Trophoblast cell (in vitro differentiated cells and primary cell): ENCODE measurements at places on chromosomes 2 and 18.

- H3K27me3 ChIP-seq = no peaks in the 10 kb centered on the region
- DNase-seq = no peak
- peaks cover 60% of the 10 kb centered on the region for H3K4me1 ChIP-seq
- no peak overlapping the region for H3K4me3 ChIP-seq
- peaks cover 9% of the 10 kb centered on the region for H3K36me3 ChIP-seq
Measured at GRCh38 chr2:234983011-234983726, 31.4 kb downstream of the SH3BP4 start.

GRCh38 chr18:38454764-38455469, 889.3 kb upstream of the CELF4 start:
- no peak overlapping the region for H3K27ac ChIP-seq
- H3K4me3 ChIP-seq = no peak overlapping the region
- no peaks in the 10 kb centered on the region for H3K27me3 ChIP-seq
- no peak for DNase-seq
- no peaks in the 10 kb centered on the region for H3K4me1 ChIP-seq
- no peaks in the 10 kb centered on the region for H3K36me3 ChIP-seq

GRCh38 chr2:203583701-203584100, 48.6 kb upstream of the RAPH1 start:
- H3K27me3 ChIP-seq = no peaks in the 10 kb centered on the region
- no peak overlapping the region for H3K27ac ChIP-seq
- no peak for DNase-seq

GRCh38 chr18:11655606-11655932, 33.5 kb upstream of the GNAL start:
- DNase-seq = no peak
- no peaks in the 10 kb centered on the region for H3K27me3 ChIP-seq

DNA sequence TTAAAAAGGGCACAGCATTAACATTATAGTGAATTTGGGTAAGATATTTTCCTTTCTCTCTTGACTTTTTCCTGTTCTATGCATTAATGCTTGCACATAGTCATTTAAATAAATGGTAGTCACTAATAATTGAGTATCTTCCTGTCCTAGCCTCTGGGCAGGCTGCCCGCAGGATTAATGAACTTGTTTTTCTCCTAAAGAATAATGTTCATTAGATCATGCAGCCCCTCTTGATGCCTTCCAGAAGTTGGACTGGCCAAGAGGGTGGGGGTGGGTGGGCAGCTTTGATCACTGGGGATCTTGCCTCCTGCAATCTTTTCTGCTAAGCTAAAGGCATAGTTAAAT, 514.5 kb upstream of the CDH2 start:
- H3K4me1 ChIP-seq = no peaks in the 10 kb centered on the region
- H3K36me3 ChIP-seq = no peaks in the 10 kb centered on the region
- H3K27ac ChIP-seq = no peak overlapping the region
- no peak for DNase-seq
- no peak overlapping the region for H3K4me3 ChIP-seq

GRCh38 chr18:79899609-79900445, 51.6 kb downstream of the SLC66A2 start:
- peak overlapping the region; percentile 29 for H3K4me3 ChIP-seq
- H3K27ac ChIP-seq = no peak overlapping the region
- no peaks in the 10 kb centered on the region for H3K27me3 ChIP-seq
- H3K4me1 ChIP-seq = no peaks in the 10 kb centered on the region
- peaks cover 19% of the 10 kb centered on the region for H3K36me3 ChIP-seq

DNA sequence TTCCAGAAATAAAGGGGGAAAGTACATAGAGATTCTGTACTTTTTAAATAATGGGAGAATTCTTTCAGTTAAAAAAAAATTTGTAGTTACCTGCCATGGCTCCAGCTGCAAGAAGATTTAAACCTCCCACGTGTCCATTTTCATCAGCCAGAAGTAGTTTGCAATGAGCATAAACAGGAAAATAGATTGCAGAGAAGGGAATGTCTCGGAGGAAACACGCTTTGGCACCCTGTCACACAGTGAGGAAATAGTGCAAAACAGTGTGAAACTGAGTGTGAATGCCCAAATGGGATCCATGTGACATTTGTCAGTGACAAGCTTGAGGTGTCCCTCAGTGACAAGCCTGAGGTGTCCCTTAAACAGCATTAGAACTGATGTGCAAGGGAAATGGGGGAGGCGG, 102.7 kb downstream of the SLC25A12 start:
- H3K4me1 ChIP-seq = peaks cover 15% of the 10 kb centered on the region

- H3K36me3 ChIP-seq = no peaks in the 10 kb centered on the region
- no peaks in the 10 kb centered on the region for H3K27me3 ChIP-seq
- no peak overlapping the region for H3K4me3 ChIP-seq
- no peaks in the 10 kb centered on the region for H3K4me1 ChIP-seq
- H3K27ac ChIP-seq = no peak overlapping the region
- no peak for DNase-seq
Measured at GRCh38 chr2:39981883-39982311, 202.8 kb upstream of the THUMPD2 start.

- no peak for DNase-seq
- H3K27ac ChIP-seq = no peak overlapping the region
- H3K4me3 ChIP-seq = no peak overlapping the region
- H3K4me1 ChIP-seq = no peaks in the 10 kb centered on the region
- H3K36me3 ChIP-seq = no peaks in the 10 kb centered on the region
Measured at GRCh38 chr2:166812166-166812891, 76.0 kb upstream of the XIRP2 start.

- no peak overlapping the region for H3K4me3 ChIP-seq
- no peaks in the 10 kb centered on the region for H3K4me1 ChIP-seq
- H3K27me3 ChIP-seq = no peaks in the 10 kb centered on the region
- H3K27ac ChIP-seq = no peak overlapping the region
Measured at GRCh38 chr2:37244017-37244416, 12.6 kb downstream of the NDUFAF7 start.

- H3K27ac ChIP-seq = no peak overlapping the region
- H3K27me3 ChIP-seq = no peaks in the 10 kb centered on the region
- DNase-seq = no peak
- no peak overlapping the region for H3K4me3 ChIP-seq
- H3K4me1 ChIP-seq = no peaks in the 10 kb centered on the region
Measured at GRCh38 chr2:178152542-178152941, 40.3 kb downstream of the RBM45 start.

- H3K4me3 ChIP-seq = no peak overlapping the region
- DNase-seq = peak; percentile 14
- no peaks in the 10 kb centered on the region for H3K4me1 ChIP-seq
- no peaks in the 10 kb centered on the region for H3K36me3 ChIP-seq
Measured at GRCh38 chr2:53569957-53570727, 197.5 kb upstream of the CHAC2 start.

GRCh38 chr2:181552808-181553207, 95.6 kb downstream of the ITGA4 start:
- H3K4me3 ChIP-seq = no peak overlapping the region
- DNase-seq = peak; percentile 7
- peak overlapping the region; percentile 44 for H3K27ac ChIP-seq
- no peaks in the 10 kb centered on the region for H3K36me3 ChIP-seq
- no peaks in the 10 kb centered on the region for H3K4me1 ChIP-seq

DNA sequence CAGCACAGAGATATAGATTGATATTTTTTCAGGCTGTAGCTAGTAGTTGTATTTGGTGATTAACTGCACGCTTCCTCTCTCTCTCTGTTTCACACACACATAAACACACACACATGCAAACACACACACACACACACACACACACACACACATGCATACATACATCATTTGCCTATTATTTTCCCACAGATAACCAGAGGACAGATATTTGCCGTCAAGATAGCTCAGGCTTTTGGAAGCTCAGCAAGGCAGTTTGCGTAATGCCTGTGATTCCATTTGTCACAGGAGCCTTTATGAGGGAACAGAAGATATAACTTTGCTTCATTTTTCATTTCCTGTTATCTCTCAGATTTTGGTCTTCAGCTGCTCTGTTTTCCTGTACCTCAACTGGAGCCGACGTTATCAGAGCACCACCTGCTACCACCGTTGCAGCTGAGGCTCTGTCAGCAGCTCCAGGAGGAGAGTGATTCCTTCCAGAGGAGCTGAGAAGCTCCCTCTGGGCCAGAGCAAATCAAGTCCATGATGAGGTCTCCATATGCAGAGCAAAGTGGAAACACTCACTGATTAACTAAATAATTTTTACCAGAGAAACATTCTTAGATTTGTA, 341.9 kb upstream of the PIK3C3 start:
- H3K27ac ChIP-seq = no peak overlapping the region
- H3K36me3 ChIP-seq = no peaks in the 10 kb centered on the region
- no peaks in the 10 kb centered on the region for H3K27me3 ChIP-seq
- no peak overlapping the region for H3K4me3 ChIP-seq

- no peak overlapping the region for H3K27ac ChIP-seq
- DNase-seq = peak; percentile 47
- no peaks in the 10 kb centered on the region for H3K27me3 ChIP-seq
- no peak overlapping the region for H3K4me3 ChIP-seq
- H3K36me3 ChIP-seq = no peaks in the 10 kb centered on the region
- no peaks in the 10 kb centered on the region for H3K4me1 ChIP-seq
Measured at GRCh38 chr18:74331404-74331803, 15.8 kb downstream of the C18orf63 start.

- no peak for DNase-seq
- no peaks in the 10 kb centered on the region for H3K4me1 ChIP-seq
- no peaks in the 10 kb centered on the region for H3K27me3 ChIP-seq
- H3K27ac ChIP-seq = no peak overlapping the region
- no peaks in the 10 kb centered on the region for H3K36me3 ChIP-seq
Measured at GRCh38 chr2:8855010-8855409, 17.6 kb upstream of the KIDINS220 start.

- no peak for DNase-seq
- H3K36me3 ChIP-seq = no peaks in the 10 kb centered on the region
- H3K4me3 ChIP-seq = no peak overlapping the region
- peaks cover 14% of the 10 kb centered on the region for H3K4me1 ChIP-seq
- H3K27me3 ChIP-seq = no peaks in the 10 kb centered on the region
- no peak overlapping the region for H3K27ac ChIP-seq
Measured at GRCh38 chr2:102048465-102048864, 56.7 kb downstream of the IL1R2 start.

- H3K4me1 ChIP-seq = no peaks in the 10 kb centered on the region
- no peak overlapping the region for H3K27ac ChIP-seq
- no peak overlapping the region for H3K4me3 ChIP-seq
- H3K36me3 ChIP-seq = no peaks in the 10 kb centered on the region
- H3K27me3 ChIP-seq = no peaks in the 10 kb centered on the region
Measured at GRCh38 chr2:149926149-149926548, 338.6 kb upstream of the MMADHC start.

GRCh38 chr18:40866013-40866645, 1088.9 kb upstream of the PIK3C3 start:
- no peak overlapping the region for H3K4me3 ChIP-seq
- no peaks in the 10 kb centered on the region for H3K4me1 ChIP-seq
- H3K27ac ChIP-seq = no peak overlapping the region
- no peaks in the 10 kb centered on the region for H3K36me3 ChIP-seq

DNA sequence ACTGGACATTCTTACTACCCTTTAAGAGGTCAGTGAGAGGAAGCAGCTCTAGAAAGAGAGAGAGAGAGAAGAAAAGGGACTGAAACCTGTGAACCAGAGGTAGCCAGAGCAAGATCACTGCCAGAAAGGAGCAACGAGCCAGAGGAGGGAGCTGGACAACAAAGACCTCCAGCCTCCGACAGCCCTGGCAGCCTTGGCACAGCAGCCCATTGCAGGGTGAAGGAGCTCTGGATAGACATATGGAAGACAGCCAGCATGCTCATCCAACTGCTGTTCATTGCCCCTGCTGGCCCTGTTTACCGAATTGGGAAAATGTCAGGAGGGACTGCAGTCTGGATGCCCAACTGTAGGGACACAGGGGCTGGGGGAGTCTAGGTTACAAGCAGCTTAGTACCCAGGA, 228.4 kb upstream of the SLC35G4 start:
- no peak overlapping the region for H3K4me3 ChIP-seq
- no peaks in the 10 kb centered on the region for H3K4me1 ChIP-seq
- H3K36me3 ChIP-seq = no peaks in the 10 kb centered on the region
- no peak for DNase-seq

GRCh38 chr18:68925268-68925667, 127.4 kb downstream of the CCDC102B start:
- H3K27ac ChIP-seq = no peak overlapping the region
- no peaks in the 10 kb centered on the region for H3K4me1 ChIP-seq
- no peaks in the 10 kb centered on the region for H3K36me3 ChIP-seq
- H3K27me3 ChIP-seq = no peaks in the 10 kb centered on the region
- no peak overlapping the region for H3K4me3 ChIP-seq

GRCh38 chr2:60840880-60841279, 40.5 kb upstream of the REL start:
- no peak overlapping the region for H3K4me3 ChIP-seq
- H3K36me3 ChIP-seq = no peaks in the 10 kb centered on the region
- no peaks in the 10 kb centered on the region for H3K4me1 ChIP-seq
- no peaks in the 10 kb centered on the region for H3K27me3 ChIP-seq

DNA sequence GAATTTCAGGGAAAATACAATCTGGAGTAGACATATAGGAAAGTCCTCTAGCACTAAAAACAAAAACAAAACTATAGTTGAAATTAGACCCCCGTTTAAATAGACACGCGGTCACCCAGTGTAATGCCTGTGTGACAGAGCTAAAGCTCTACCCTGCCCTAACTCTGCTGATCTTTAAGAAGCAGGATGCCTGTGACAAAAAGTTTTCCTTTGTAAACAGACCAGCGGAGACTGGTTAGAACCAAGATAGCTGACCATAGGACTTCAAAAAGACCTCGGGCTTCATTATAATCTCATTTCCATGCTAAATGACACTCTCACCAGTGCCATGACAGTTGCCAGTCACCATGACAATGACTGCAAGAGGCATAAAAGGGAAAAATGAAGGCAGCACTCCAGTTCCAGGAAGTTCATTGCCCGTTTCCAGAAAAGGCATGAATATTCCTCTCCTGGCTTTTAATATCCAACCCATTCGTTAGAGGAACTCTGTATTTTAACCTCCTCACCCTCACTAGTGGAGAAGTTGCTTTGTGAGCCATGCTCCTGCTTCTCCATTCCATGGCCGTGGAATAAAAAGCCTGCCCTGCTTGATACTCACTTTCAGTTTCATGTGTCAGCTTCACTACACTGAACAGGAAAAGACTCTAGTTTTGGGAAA, 157.2 kb upstream of the COPS8 start:
- DNase-seq = no peak
- H3K4me1 ChIP-seq = no peaks in the 10 kb centered on the region
- H3K27me3 ChIP-seq = no peaks in the 10 kb centered on the region
- H3K36me3 ChIP-seq = no peaks in the 10 kb centered on the region
- no peak overlapping the region for H3K27ac ChIP-seq
- no peak overlapping the region for H3K4me3 ChIP-seq

DNA sequence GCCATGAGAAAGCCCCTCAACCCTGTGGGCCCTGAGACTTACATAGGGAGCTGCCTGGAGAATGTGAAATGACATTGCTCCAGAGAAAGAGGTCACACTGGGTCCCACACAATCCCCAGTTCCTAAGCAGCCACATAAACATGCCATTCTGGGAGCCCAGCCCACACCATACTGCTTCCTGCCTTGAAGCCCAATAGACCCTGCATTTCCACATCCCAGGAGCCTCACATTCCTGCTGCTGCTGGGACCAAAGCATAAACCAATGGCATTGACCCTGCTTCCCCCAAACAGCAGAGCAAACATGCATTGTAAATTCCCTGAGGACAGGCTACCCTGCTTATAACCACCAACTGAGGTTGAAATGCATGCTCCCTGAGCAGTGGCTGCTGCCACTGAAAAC, 1117.6 kb upstream of the SLC39A10 start:
- H3K27ac ChIP-seq = no peak overlapping the region
- no peaks in the 10 kb centered on the region for H3K27me3 ChIP-seq
- no peak for DNase-seq

GRCh38 chr2:47907039-47907781, 912 bp upstream of the FBXO11 start:
- H3K4me3 ChIP-seq = peak overlapping the region; percentile 73
- H3K27me3 ChIP-seq = no peaks in the 10 kb centered on the region
- no peaks in the 10 kb centered on the region for H3K4me1 ChIP-seq
- DNase-seq = peak; percentile 92
- peak overlapping the region; percentile 97 for H3K27ac ChIP-seq

GRCh38 chr2:71789556-71790204, 336.3 kb downstream of the DYSF start:
- H3K36me3 ChIP-seq = no peaks in the 10 kb centered on the region
- H3K27ac ChIP-seq = no peak overlapping the region
- H3K4me3 ChIP-seq = no peak overlapping the region
- H3K4me1 ChIP-seq = peaks cover 21% of the 10 kb centered on the region
